ENCODE measurements at places on chromosomes 6 and 20.

DNA sequence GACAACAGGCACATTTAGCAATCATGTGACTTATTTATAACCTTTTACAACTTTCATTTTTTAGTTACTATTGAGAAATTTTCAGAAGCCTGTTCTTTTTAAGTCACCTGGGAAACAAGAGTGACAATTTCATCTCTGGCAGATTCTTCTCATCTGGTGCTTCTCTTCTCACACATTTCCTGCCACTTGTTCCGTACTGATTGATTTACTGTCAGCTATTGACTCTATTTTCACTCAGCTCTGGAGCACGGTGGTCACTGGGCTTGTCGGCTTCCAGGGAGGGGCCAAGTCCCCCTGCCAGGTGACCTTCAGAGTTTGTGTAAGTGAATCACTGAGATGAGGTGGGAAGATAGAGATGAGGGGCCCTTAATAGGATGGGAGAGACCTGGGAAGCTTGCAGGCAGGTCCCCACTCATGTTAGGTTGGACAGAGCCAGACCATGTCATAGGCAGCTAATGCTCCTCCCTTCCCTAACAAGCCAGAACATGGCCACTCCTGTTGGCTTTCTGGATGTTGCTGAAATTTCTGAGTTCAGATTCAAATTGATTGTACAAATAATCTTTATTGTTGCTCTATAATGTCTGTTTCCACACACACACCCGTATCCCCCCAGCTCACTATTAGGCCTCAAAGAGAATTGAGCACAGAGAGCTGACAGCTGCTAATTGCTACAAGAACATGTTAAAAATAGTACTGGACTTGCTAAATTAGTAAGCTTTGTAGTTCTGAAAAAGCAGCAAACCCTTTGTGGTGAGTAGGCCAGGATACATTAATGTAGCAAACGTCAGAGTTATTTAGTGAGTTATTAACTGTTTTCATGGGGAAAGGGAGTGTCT is 13.3 kb downstream of the DUSP22 start:
- DNase-seq: no peak

DNA sequence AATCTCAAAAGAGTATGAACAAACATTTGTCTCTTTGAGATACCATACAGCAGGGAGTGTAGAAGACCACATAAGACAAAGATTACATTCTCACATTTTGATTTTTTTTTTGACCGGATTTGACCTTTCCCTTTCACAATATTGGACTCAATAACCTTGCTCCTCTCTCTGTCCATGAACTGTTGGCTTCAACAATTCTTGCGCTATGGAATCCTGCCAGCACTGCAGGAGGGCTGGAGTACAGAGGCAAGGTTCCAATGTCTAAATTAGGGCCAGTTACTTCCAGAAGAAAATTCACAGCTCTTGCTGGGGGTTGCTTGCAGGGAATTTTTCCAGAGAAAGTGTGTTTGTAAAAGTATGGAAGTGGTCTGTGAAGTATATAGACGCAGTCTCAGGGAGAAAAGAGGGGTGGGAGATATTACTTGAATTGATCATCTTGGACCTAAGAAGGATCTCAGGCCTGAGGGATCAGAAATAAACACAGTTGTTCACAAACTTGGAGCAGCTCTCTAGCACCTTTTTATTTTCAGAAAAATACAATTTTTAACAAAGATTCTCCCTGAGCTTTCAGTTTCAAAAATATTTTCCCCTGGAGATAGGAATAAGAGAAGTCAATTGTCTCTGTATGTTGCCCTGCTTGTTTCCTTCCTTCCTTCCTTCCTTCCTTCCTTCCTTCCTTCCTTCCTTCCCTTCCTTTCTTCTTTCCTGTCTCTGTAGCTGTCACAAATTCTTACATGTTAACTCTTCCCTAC is 765.9 kb downstream of the BCKDHB start:
- no peak for DNase-seq

DNA sequence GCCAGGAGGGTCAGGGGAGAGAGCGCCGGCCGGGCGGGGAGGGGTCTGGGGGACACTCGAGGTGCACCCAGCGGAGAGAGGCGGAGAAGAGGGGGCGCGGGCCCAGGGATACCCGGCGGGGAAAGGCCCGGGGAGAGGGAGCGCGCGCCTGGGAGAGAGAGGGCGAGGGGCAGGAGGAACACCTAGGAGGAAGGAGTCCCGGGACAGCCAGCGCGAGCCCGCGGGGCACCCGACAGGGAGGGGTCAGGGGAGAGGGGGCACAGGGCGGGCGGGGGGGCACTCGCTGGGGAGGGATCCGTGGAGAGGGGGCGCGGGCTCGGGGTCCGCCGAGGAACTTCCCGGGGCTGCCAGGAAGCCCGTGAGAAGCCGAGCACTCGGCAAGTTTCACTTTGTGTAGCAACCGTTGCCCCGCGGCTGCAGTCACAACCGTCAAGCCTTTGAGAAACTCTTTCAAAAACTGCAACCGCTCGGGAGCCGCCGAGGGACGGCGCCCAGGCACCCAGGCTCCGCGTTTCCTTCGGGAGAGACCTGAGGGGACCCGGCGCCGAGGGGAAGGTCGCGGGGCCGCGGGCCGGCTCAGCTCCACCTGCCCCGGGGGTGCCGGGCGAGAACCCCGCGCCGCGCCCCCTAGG is 471 bp downstream of the EZR start:
- peak; percentile 49 for DNase-seq

DNA sequence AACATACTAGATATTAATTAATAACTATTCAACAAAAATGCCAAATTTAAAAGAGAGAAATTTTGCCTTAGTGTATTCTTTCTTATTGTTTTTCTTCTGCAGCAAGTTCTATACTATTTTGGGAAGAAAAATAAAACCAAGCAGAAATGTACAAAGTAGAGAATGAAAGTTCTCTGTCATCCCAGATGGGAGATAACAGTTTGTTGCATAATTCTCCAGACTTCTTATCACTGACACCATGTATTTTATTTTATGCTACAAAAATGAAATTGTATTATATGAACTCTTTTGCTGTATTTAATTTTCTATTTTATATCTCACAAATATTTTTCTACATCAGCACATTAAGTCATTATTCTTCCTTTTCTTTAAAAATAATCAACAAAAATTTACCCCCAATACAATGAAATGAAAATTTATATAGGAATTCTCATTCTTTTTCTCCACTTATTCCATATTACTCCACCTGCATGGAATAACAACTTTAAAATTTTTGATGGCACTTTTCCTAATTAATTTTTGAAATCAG is 18.2 kb downstream of the TMEM244 start:
- DNase-seq: no peak

DNA sequence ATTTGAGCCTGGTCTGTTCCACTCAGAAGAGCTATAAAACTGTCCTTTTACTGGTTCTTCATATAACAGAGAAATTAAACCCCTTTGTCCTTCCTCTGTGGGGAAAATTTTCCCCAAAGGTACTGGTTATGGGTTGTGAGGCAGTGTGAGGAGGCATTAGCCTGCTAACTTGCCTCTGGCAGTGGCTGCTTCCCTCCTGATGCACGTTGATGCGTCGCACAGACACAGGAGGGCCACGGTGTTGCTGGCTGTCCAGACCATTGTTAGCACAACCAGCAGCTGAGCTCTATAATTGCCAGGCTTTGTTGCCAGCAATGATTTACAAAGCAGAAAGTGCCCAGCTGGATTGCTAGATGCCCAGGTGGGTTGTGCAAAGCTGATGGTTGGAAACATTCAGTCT is 10.1 kb downstream of the AAR2 start:
- DNase-seq: no peak

GRCh38 chr6:30931969-30932645 is at the start of gene SFTA2:
SFTA2 (minus strand) TSS chr6:30932170; CDS start chr6:30932096, 74 bp downstream.
- DNase-seq: no peak

Measured in amniotic stem cell (primary cell).